ENCODE measurements at places on chromosomes 4 and X. TPM values are rescaled to one million over a fixed set of nuclear protein-coding genes. Genes with fewer than 3 reads are reported as not detected.

Gene CENPU
- total RNA-seq: 0.85 TPM

Gene HS6ST2
- total RNA-seq: 0.39 TPM

Gene TEX13D
- total RNA-seq: not detected

DNA sequence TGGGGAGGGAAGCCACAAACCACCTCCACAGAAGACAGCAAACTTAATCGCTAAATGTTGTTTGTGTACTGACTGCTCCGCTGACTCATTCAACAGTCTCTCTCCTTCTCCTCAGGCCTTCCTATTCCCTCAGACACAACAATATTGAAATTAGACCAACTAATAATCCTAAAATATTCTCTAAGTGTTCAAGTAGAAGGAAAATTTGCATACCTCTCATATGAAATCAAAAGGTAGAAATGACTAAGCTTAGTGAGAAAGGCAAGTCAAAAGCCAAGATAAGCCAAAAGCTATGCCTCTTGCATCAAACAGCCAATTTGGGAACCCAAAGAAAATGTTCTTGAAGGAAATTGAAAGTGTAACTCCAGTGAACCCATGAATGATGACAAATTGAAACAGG lies 75.7 kb upstream of the ARHGAP24 start:
- no peaks in the 10 kb centered on the region for H3K36me3 ChIP-seq
- H3K4me1 ChIP-seq: no peaks in the 10 kb centered on the region
- no peak overlapping the region for H3K27ac ChIP-seq
- DNase-seq: no peak
- H3K27me3 ChIP-seq: no peaks in the 10 kb centered on the region
- no peak overlapping the region for H3K4me3 ChIP-seq

GRCh38 chr4:106809076-106809475 lies 227.0 kb downstream of the DKK2 start:
- no peaks in the 10 kb centered on the region for H3K27me3 ChIP-seq
- DNase-seq: no peak
- no peaks in the 10 kb centered on the region for H3K36me3 ChIP-seq
- no peak overlapping the region for H3K27ac ChIP-seq
- H3K4me3 ChIP-seq: no peak overlapping the region

DNA sequence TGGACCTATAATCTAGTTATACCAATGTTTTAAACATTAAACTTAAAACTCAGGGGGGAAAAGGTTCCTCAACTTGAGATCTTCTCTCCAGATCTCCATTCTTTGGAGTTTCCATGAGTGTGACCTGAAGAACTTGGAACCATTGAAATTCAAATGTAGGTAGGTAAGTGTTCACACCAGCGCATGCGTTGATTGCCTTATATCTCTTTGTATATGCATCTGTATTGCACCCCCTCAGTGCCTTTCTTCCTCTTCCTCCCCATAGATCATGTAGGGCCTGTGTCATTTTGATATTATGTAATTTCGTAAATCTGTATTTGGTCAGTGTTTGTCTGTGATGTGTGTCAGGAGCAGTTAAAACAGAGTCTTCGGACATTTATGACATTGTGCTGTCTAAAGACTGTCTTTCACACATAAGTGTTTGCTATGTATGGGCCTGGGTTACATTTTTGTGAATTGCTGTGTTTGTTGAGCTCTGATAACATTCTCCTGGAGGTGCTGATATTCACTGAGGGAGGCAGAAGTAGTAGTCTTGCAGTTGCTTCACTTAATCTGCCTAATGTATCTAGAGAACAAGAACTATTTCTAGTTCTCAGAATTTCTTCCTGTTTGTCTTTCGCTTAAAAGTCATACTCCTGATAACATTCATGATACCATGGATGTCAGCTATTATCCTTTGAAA lies 126.3 kb downstream of the RAP1GDS1 start:
- H3K27ac ChIP-seq: no peak overlapping the region
- no peak for DNase-seq
- H3K36me3 ChIP-seq: no peaks in the 10 kb centered on the region
- no peaks in the 10 kb centered on the region for H3K27me3 ChIP-seq

DNA sequence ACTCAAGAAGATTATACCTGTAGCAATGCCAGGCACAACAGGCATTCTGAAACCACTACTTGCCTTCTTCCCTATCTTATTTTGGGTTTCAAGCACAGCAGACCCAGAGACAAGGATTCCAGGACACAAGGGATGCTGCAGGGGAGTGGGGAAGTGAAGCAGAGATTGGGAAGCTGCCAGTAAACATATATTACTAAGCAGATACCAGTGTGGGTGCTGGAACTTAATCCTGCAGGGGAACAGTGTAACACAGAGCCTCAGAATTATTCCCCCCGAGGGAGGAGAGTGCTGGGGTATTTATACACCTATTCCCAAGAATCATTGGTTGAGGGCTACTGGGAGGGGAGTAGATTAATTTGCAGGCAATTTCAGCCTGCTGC lies 33.3 kb upstream of the MAML3 start:
- DNase-seq: no peak
- H3K27ac ChIP-seq: no peak overlapping the region
- no peaks in the 10 kb centered on the region for H3K27me3 ChIP-seq
- no peaks in the 10 kb centered on the region for H3K36me3 ChIP-seq
- no peak overlapping the region for H3K4me3 ChIP-seq
- H3K4me1 ChIP-seq: no peaks in the 10 kb centered on the region

- peak overlapping the region; percentile 29 for H3K4me3 ChIP-seq
- no peaks in the 10 kb centered on the region for H3K27me3 ChIP-seq
- no peaks in the 10 kb centered on the region for H3K36me3 ChIP-seq
- H3K27ac ChIP-seq: no peak overlapping the region
- no peaks in the 10 kb centered on the region for H3K4me1 ChIP-seq
Observed at GRCh38 chrX:46327566-46328115, 217.6 kb downstream of the ZNF674 start.

- no peak overlapping the region for H3K4me3 ChIP-seq
- peaks cover 65% of the 10 kb centered on the region for H3K36me3 ChIP-seq
- DNase-seq: no peak
- H3K4me1 ChIP-seq: no peaks in the 10 kb centered on the region
- peak overlapping the region; percentile 69 for H3K27ac ChIP-seq
Observed at GRCh38 chr4:128846063-128846462, 36.6 kb downstream of the JADE1 start.

DNA sequence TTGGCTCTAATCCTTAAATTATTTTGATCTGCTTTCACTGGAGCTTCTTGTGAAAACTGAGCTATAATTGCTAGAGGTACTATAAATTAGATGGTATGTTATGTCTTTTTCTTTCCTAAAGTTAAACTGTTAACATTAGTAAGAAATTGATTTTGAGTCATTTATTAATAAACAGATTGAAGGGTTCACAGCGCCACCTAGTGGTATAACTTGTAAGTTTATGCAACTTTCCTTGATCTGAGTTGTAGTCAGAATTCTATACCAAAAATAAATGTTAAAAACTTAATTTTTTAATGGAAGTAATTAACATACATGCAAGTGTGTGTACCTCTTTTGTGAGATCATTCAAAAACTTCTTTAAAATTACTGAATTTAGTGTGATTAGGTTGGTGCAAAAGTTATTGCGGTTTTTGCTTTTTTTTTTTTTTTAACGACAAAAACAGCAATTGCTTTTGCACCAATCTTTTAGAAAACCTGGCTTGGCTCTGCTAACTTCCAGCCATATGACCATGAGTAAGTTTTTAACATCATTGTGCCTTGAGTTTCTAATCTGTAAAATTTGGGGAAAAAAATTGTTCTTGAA lies 151.5 kb downstream of the CENPC start:
- H3K27me3 ChIP-seq: no peaks in the 10 kb centered on the region
- H3K36me3 ChIP-seq: no peaks in the 10 kb centered on the region
- H3K27ac ChIP-seq: no peak overlapping the region
- H3K4me3 ChIP-seq: no peak overlapping the region

Measured in right atrium auricular region (tissue), 2 donors.